Stimulated activated CD4-positive, alpha-beta T cell treated with anti-CD3 and anti-CD28 coated beads, TNF-alpha, amount 100 ng/mL, for 24 hours (primary cell): ENCODE measurements at places on chromosomes 13 and 19.

GRCh38 chr13:41008349-41008980, 10.7 kb downstream of the ELF1 start:
- no peak for DNase-seq

- no peak for DNase-seq
These were observed 54.4 kb upstream of the RGCC start for GRCh38 chr13:41402691-41403511.

DNA sequence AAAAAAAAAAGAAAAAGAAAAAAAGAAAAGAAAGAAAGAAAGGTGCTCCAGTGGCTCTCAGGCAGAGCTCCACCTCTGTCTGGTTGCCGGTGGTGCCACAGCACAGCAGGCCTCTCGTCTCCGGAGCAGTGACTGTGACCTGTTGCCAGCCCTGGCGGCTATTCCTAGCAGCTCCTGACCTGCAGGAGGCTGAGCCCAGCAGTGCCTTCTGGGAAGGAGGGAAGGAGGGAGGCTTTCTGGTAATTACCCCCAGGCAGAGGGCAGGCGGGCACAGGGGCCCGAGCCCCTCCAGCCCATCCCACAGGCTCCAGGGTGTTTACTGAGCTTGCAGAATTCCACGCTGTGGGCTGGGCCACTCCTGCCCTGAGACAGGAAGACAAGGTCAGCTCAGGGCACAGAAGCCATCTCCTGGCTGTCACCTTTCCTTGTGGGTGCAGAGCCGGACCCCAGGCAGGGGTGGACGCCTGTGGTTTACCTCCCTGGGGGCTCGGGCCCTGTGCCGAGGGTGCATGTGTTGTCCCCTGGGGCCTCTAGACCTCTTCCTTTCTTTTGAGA, 77.9 kb downstream of the GNG7 start:
- DNase-seq, result no peak

DNA sequence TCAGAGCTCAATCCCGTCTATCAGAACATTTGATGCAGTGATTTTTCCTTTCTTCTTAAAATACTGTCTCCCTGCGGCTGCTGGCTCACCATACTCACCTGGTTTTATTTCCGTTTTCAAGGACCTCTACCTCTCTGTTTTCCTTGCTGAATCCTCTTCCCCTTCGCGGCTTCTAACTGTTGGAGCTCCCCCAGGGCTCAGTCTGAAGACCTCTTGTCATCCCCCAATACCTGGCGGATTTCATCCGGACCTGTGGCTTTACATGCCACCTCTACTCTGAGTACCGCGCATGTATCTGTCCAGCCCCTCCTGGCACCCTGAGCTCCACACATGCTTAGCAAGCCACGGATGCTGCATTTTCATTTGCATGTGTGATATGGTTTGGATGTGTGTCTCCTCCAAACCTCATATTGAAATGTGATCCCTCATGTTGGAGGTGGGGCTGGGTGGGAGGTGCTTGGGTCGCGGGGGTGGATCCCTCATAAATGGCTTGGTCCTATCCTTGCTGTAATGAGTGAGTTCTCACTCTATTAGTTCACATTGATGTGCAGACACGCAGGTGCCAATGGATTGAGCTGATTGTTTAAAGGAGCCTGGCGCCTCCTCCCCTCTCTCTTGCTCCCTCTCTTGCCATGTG, 106.2 kb upstream of the LSM14A start:
- DNase-seq, result no peak

DNA sequence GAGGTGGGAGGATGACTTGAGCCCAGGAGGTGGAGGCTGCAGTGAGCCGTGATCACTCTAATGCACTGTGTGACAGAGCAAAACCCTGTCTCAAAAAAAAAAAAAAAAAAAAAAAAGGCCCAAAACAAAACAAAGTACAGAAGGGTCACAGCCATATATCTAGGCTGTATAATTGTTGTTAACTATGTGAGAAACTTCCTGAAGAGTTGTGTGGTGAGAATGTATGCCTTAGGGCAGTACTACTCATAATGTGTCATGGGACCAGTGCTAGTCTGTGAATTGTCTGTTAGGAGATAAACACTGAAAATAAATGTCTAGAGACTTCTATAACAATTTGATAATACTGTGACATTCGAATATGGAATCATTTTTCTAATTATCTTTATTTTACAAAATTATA, 43.1 kb downstream of the PAN3 start:
- DNase-seq, result no peak

DNA sequence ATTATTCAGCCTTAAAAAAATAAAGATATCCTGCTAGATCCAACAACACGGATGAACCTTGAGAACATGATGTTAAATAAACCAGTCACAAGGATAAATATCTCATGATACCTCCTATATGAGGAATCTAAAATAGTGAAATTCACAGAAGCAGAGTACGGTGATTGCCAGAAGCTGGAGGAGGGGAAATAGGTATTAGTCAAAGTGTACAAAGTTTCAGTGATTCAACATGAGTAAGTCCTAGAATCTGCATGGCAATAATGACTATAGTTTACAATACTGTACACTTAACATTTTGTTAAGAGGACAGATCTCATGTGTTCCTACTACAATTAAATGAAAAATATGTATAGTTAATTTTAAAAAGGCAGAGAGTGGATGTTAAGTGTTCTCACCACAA, 206.6 kb upstream of the SLC10A2 start:
- no peak for DNase-seq

GRCh38 chr19:49536921-49537462, 9.2 kb downstream of the RCN3 start:
- no peak for DNase-seq

DNA sequence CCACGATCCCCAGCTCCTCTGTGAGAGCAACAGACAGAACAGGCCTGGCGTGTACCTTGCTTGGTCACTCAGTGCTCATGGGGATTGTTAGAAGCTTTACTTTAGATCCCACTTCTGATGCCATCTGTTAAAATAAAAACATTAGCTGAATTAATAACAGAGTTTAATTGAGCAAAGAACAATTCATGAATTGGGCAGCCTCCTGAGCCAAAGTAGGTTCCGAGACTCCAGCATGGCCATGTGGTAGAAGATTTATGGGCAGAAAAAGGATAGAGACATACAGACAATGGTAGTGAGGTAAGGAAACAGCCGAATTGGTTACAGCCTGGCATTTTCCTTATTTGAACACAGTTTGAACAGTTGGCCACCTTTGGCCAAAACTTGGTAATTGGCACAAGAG, 223.9 kb upstream of the TRPC4 start:
- no peak for DNase-seq
